IMR-90 (cell line): ENCODE measurements at places on chromosomes 16 and 17. TPM values are rescaled to one million over a fixed set of nuclear protein-coding genes. Genes with fewer than 3 reads are reported as not detected.

The CCL17 gene
- not detected in 2 replicates for total RNA-seq

DNA sequence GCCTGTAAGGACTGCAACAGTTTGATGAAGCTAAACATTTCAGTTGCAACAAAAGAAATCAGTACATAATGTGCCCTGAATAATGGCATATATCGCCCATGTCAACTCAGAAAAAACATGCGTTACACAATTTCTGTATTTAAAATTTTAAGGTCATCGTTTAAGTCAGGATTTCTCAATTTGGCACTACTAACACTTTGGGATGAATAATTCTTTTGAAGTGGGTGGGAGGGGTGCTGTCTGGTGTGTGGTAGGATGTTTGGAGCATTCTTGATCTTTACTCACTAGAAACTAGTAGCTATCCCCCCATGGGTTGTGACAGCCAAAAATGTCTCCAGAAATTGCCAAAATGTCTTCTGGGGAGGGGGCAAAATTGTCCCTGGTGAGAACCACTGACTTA lies 50.7 kb upstream of the CNTNAP4 start:
- no peaks in the 10 kb centered on the region for H3K27me3 ChIP-seq
- no peak for DNase-seq
- H3K4me1 ChIP-seq: no peaks in the 10 kb centered on the region
- no peak overlapping the region for H3K4me3 ChIP-seq

GRCh38 chr16:87636050-87636684 lies 33.9 kb downstream of the JPH3 start:
- peak; percentile 64 for DNase-seq
- peaks cover 38% of the 10 kb centered on the region for H3K27me3 ChIP-seq
- H3K36me3 ChIP-seq: no peaks in the 10 kb centered on the region
- no peak overlapping the region for H3K4me3 ChIP-seq
- H3K4me1 ChIP-seq: no peaks in the 10 kb centered on the region

DNA sequence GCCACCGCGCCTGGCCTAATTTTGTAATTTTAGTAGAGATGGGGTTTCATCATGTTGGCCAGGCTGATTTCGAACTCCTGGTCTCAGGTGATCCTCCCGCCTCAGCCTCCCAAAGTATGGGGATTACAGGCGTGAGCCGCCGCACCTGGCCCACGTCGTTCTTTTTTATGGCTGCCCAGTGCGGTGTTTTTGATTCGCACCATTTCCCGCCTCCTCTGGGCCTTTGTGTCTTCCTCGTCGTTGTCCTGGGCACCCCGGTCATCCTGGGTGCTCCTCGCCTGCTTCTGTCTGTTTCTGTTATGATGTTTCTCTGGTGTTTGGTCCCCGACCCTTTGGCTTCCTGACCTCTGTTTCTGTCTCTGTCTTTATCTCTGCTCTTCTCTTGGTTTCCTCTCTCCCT lies 15.0 kb downstream of the CBX4 start:
- H3K27me3 ChIP-seq: peaks cover 18% of the 10 kb centered on the region
- peaks cover 5% of the 10 kb centered on the region; the same call in 1 of the 2 replicates for H3K4me1 ChIP-seq
- no peaks in the 10 kb centered on the region for H3K36me3 ChIP-seq

DNA sequence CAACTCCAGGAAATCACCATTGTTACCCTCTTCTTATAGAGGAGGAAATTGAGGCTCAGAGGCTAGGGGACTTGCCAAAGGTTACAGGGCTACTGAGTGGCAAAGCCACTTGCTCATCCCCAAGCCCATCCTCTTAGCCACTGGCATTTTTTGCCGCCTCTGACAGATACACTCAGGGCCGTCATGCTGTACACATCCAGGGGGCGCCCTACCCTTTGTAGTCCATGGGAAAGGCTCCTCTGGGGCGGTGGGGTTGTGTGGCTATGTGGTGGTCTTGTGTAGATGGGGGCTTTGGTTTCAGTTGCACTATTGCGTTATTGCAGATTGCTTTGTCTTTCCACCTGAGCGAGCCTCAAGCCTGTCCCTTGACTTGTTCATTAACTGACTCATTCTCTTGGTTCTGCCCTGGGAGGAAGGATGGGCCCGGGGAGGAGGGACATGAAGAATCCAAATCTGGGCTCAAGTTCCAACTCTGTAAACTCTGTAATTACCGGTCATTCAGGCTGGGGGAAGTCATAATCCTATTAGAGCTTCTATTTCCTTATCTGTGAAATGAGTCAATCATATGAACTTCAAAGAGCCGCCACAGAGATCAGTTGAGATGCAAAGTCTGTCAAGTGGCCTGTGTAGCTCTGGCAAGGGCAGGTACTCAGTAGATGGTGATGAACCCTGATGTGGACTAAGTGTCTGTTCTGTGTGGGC lies 2.8 kb downstream of the NOS2 start:
- H3K4me3 ChIP-seq: no peak overlapping the region
- DNase-seq: no peak
- no peaks in the 10 kb centered on the region for H3K4me1 ChIP-seq
- no peak overlapping the region for H3K27ac ChIP-seq
- no peaks in the 10 kb centered on the region for H3K36me3 ChIP-seq

DNA sequence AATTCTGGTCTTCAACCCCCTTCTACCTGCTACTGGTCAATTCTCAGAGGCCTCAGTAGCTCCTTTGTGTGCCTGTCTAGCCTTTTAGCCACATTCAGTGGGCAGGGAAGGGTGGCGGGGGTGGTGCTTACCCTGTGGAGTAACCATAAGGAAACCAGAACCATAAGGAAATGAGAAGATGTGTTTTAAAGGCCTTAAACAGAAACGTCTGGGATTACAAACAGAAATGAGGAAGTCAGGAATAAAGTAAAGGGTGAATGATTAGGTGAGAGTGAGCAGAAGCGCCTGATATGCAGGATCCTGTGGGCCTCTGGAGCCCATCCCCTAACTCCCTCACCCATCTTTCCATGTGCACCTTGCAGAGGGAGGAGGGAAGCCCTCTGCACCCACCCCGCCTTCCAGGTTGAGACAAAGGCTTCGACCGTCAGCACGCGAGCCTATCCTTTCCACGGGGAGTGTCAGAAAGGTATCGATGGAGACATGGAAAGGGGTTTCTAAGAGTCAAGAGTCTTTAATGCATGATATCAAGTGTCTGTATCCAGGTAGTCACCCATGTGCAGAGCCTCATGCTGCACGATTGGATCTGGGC lies 20.4 kb downstream of the KIAA0513 start:
- H3K4me1 ChIP-seq: peaks cover 5% of the 10 kb centered on the region
- no peak overlapping the region for H3K27ac ChIP-seq
- H3K4me3 ChIP-seq: no peak overlapping the region
- H3K36me3 ChIP-seq: peaks cover 5% of the 10 kb centered on the region; the same call in 1 of the 2 replicates

GRCh38 chr16:84884596-84885341 lies 65.0 kb downstream of the CRISPLD2 start:
- peaks cover 5% of the 10 kb centered on the region for H3K4me1 ChIP-seq
- no peak for DNase-seq
- no peak overlapping the region for H3K27ac ChIP-seq
- H3K27me3 ChIP-seq: no peaks in the 10 kb centered on the region
- H3K36me3 ChIP-seq: peaks cover 59% of the 10 kb centered on the region

- H3K27me3 ChIP-seq: no peaks in the 10 kb centered on the region
- no peak overlapping the region for H3K27ac ChIP-seq
- no peaks in the 10 kb centered on the region for H3K36me3 ChIP-seq
- H3K4me3 ChIP-seq: no peak overlapping the region
These were observed 1425.1 kb upstream of the CDH8 start for GRCh38 chr16:63461248-63461841.

DNA sequence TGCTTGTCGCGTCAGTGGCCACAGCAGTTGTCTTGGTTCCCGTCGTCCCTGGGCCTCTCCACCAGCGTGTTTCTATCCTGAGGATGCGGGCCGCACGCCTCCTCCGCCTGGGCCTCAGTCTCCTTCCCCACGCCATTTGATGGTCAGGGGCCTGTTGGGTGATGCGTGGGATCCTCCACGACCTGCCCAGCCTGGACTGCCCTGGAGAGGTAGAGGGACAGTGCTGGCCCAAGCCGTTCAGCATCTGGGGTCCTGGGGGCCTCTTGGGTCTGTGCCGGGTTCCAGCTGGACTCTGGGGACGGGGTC lies 20.3 kb downstream of the GSE1 start:
- no peak for DNase-seq
- H3K27me3 ChIP-seq: no peaks in the 10 kb centered on the region
- no peak overlapping the region for H3K27ac ChIP-seq
- no peaks in the 10 kb centered on the region for H3K4me1 ChIP-seq
